ENCODE measurements at places on chromosomes 5 and 9.

- DNase-seq = no peak
Observed at GRCh38 chr5:148794275-148794674, 32.1 kb upstream of the ADRB2 start.

DNA sequence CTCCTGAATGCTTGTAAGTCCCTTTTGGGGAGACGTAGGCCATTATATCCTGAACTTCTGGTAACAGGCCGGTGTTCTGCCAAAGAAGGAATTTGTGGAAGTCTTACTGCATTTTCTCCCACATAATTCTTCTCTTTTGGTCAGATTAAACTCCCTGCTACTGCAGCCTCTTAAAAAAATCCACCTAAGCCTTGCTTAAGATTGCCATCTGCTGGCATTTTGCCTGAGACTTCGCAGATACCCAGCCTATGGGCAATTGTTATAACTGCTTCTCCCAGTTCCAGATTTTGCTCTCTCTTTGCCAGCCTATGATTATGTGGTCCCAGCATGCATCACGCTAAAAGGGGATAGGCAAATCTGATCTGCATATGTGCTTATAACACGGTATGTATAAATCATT, 391.6 kb upstream of the CHD1 start:
- DNase-seq = no peak

GRCh38 chr5:36635721-36636390, 29.4 kb downstream of the SLC1A3 start:
- DNase-seq = no peak

- DNase-seq = peak; percentile 73
Observed at GRCh38 chr5:1480217-1480616, 35.0 kb upstream of the SLC6A3 start.

GRCh38 chr5:91118354-91118753, 264.8 kb downstream of the ARRDC3 start:
- no peak for DNase-seq

DNA sequence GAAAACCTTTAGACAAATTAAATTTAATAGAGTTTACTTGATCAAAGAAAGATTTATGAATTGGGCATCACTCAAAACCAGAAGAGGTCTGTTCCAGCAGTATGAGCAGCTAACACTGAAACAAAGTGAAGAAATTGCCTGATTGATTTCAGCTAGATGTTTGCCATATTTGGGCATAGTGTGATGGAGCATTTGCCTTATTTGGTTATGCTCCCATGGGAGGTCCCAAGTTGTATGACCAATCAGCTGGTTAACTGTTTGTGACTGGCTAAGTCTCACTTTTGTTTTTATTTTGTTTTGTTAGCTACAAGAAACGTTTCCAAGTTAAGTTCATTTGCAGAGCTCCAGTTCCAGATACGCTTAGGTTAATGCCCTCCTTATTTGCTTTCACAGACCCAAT, 53.3 kb upstream of the LMNB1 start:
- no peak for DNase-seq

DNA sequence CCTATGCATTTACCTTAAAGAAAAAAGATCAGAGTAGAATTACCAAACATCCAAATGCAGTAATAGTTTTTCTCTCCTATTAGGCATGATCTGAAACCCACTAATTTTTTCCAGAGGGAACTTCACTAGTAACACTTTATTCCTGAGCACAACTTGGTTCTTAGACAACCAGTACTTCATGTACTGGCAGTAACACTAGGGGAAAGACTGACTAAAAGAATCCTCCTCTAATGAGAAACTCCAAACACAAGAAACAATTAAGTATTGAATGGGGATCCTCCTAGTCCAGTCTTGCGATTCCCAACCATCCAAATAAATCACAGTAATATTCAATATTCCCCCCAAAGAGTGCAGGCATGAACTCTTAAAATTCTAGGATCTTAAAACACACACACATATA, 48.9 kb downstream of the ZNF608 start:
- DNase-seq = no peak

GRCh38 chr9:19174127-19174912, 47.0 kb upstream of the PLIN2 start:
- DNase-seq = no peak

All from posterior cingulate gyrus (tissue), 11 donors.